ENCODE measurements at places on chromosomes 16 and 17.

DNA sequence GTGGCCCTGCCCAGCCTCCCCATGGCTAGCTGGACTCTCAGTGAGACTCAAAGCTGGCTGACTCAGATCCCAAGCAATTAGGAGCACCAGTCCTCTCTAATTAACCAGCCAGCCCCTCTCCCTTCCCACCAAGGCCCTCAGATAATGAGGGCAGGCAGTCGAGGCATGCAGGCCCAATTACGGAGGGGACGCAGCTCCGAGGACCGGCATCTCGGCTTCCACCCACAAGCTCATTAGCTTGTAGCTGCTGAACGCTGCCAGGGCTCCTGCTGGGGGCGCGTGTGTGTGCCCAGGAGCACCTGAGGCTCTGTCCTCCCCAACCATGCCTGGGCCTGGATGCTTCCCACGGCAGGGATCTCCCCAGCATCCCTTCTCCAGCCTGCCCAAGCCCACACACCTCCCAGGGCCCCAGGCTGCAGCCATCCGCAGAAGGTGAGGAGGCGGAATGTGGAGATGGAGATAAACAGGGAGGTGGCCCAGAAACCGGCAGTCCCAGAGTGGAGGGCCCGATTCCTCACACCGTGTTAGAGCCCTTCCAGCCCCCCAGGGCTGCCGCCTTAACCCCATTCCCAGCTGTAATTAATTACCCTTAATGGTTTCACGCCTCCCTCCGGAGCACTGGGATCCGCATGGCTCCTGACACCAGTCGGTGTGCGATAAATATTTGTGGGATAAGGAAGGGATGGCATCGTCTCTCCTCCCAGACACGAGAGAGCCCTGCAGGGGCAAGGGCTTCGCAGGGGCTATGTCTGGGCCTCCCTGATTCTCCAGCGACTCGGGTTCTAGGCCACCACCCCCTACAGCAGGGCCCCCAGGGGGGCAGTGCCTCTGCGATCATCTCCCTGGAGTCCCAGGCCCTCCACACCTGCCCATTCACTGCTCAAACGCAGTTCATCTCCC lies 42.2 kb downstream of the RPH3AL start:
- no peak for DNase-seq

DNA sequence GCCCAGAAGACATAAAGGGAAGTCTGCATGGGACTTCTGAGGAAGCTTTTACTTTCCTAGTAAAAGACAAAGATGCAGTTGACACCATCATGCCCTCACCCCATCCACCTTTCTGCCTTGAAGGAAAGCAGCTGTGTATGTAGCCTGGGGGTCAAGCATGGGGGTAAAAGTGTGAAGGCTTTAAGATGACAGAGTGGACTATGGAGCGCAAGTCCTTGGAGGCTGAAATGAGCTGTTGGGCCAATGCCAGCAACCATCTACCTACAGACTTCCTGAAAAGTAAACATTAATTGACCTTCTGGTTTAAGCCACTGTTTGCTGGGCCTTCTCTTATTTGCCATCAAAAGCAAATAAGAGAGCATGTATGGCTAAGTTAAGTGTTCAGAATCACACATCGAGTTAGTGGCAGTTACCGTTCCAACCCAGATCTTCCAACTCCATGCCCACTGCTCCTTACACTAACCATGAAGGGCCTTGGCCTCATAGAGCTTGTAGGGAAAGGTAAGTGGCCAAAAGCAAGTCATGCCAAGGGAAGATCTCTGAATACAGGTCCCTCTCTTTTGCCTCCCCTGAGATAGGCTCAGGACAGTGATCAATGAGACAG lies 30.0 kb downstream of the SLC13A5 start:
- DNase-seq: no peak

GRCh38 chr16:78694414-78694813 lies 595.0 kb downstream of the WWOX start:
- no peak for DNase-seq

DNA sequence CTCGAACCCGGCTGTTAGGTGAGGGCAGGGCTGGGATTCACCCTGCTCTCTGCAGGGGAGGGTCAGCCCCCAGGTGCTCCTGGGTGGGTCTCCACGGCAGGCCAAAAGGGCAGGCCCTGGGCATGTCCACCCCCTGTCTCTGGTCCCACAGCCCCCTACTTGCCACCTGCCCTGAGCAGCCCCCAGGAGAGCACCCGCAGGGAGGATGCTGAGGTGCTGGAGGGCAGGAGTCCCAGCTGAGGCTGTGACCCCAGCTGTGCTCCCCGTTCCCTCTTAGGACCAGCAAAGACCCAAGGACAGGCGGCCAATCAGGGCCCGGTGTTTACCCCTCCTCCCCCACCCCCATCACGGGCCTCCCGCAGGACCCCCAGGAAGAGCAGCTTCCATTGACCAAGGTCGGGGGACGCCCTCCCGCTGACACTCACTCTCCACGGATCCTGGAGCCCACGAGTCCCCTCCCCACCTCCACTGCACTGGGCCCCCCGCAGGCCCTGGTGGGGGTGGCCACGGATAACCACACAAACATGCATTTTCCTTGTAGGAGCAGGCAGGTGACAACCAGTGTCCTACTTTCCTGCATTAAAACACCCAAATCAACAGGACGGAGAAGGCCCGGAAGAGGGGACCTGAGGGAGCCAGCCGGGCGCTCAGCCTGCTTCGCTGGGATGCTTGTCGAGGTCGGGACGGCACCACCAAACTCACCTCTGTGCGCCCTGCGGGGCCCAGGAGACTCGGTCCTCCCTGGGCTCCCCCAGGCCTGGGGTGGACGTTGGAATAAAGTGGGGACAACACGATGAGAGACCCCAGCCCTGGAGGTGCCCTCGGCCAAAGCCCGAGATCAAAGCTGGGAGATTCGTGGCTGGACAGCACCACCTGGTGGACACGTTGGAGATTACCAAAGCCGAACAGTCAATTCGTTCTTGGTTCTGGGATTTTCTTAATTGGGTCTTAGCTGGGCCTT lies 22.5 kb upstream of the ENPP7 start:
- DNase-seq: peak; percentile 69

GRCh38 chr17:29559640-29560039 lies 7.2 kb downstream of the ABHD15 start:
- no peak for DNase-seq

- no peak for DNase-seq
Observed at GRCh38 chr16:12086822-12087221, 110.3 kb downstream of the SNX29 start.

- DNase-seq: no peak
Observed at GRCh38 chr17:52470553-52470952, 312.0 kb upstream of the CA10 start.

DNA sequence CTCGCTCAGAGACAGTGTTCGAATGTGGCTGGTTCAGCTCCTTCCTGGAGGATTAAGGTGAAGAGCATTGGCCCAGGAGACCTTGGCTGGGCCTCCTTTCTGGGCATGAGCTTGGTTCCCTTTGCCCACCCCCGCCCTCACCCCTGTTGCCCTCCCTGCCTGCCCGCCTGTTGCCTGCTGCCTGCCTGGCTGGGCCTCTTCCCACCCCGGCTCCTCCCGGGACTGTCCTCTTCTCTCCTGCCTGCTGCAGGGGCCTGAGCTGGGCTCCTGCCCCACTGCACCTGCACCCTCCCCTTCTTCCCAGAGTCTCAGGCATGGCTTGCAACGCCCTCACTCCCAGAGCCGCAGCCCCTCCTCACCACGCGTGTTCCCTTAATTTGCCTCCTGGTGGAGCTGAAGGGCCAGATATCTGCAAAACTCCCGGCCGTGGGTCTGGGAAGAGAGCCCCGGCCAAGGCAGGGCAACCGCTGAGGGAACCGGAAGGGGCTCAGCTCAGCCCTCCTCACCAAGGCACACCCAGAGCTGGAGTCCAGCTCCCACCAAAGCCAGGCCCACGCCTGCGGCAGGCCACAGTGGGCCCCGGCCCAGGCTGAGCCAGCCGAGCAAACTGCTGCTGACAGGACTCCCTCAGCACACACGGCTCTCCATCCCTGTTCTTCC lies 31.2 kb downstream of the MNT start:
- DNase-seq: no peak

DNA sequence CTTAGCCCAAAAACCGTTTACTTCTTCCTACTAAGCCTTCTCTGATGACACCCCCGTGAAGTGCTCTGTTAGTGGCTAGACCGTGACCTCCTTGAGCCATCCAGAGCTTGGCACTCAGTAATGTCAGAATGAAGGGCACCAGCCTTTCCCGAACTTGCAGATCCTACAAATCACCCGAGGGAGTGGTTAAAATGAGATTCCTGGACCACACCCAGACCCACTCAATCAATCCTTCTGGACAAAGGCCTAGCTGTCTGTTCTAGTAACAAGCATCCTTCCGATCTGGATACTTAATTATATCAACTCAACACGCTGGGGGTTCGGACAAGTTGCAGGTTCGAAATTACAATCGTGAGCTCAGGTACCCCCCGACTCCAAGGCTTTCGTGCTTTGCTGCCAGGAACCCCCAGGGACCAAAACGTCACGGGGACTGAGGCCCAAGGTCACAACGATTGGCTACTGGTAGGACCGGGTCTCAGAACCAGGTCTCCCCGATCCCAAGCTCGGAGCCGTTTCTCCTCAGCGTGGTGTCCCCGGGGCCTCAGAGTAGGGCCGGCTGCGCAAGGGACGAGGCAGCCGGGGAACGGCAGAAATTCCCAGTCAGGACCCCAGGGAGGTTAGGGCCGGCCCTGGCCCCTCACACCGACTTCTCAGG lies 527 bp downstream of the CIAPIN1 start:
- DNase-seq: peak; percentile 63

DNA sequence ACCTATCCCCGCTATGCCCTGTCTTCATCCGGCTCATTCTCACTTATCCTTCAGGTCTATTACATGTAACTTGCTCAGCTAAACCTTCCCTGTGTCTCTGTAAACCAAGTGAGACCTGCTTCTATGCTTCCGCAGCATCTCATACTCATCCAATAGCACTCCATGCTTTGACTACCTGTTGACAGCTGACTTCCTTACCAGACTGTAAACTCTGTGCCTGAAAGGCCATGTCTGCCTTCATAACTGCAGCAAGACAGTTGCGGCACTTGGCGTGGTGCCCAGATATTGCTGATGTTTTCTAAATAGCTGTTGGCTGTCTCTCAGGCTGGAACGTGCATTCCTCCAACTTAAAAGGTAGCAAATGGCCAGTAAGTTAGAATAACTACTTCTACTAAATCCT lies 1.8 kb upstream of the OR1E1 start:
- no peak for DNase-seq

GRCh38 chr16:21265104-21265837 lies 12.8 kb downstream of the CRYM start:
- DNase-seq: no peak

DNA sequence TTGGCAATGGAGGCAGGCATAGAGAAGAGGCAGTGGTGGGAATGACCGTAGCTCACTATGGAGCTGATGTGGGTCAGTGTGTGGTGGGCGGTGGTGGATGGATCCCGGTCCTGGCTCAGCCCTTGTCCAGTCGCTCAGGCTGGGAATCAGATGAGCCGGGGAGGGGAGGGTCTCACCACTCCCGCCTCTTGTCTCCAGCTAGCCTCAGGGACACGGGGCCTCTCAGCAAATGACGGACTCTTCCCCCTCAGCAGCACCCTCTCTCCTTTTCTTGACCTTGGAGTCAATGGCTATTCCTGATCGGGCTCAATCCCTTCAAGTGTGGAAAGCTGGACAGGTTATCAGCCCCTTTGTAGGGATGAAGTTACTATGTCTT lies 208.5 kb downstream of the NTN1 start:
- DNase-seq: no peak

DNA sequence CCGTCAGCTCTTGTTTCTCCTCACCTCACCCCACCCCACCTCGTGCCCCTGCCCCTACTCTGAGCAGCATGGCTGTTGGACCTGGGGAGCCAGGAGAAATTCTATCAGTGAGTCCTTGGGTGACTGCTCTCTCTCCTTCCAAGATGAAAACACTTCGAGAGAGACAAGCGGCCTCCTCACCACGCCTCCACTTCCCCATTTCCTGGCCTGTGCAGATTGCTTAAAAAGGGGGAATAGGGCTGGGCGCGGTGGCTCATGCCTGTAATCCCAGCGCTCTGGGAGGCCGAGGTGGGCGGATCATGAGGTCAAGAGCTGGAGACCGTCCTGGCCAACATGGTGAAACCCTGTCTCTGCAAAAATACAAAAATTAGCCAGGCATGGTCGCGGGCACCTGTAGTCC lies 9.5 kb downstream of the DLX4 start:
- no peak for DNase-seq

GRCh38 chr17:5478992-5479391 lies 7.0 kb downstream of the DERL2 start:
- no peak for DNase-seq

DNA sequence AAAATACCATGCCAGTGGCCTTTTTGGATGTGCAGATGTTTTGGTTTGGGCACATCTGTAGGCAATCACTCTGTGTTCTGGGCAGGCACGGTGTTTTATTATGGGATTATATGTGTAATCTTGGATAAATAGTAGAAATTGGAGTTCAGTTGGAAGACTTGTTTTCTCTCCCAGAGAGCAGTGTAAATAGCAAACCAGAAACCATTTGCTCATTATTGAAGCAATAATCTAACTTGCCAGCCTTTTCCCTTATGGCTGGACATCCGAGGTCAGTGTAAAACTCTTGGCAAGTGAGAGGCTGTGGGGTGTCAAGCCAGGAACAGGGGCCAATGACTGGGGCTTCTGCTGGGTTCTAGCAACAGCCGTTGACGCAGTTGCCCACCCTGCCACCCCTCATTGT lies 69.9 kb downstream of the IRX3 start:
- DNase-seq: no peak

DNA sequence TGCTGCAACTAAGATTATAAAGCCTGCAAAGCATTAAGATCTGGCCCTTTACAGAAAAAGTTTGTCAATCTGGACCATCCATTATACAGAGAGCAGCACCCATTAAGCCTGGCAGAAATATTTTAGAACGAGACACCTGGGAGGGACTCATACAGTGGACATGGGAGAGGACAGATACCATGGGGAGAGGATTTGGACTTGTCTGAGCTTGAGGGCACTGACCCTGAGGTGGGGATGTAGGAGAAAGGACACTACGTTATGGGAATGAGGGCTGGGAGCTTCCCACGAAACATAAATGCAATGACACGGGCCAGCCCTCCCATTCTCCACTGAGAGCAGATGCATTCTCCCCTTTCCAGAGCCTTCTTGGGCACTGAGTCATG lies 6.2 kb downstream of the RUSF1 start:
- DNase-seq: no peak

DNA sequence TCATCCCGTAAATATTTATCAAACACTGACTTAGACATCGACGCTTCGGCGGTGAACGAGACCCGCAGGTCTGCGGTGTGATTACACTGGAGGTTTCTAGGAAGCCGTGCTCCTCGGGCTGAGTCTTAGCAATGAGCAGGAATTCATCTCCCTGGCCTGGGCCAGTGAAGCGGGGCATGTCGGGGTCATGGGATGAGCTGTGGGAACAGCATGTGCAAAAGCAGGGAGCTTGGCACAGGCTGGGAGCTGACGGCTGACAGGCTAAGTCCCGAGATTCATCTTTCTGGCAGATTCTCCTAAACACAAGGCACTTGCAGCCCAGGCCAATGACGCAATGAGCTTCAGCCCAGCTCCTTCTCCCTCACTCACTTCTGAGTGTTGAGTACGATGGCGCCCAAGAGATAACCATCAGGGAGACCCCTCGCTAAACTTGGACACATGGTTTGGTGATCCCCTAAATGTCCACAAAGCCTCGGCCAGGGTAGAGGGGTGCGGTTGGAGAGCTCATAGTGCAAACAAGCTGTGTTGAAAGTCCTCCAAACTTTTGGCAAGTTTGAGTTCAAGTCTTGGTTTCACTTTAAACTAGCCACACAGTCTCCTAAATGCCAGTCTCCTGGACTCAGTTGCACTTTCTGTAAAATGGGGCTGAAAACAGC lies 12.8 kb downstream of the CRISPLD2 start:
- DNase-seq: no peak

All from activated CD8-positive, alpha-beta memory T cell treated with anti-CD3 and anti-CD28 coated beads, Interleukin-2, amount 10 ng/mL, durations not matched to agents 7 days and 5 days (primary cell).